ENCODE measurements at places on chromosomes 3 and 15.

- no peak for DNase-seq
These were observed 77.4 kb upstream of the IQSEC1 start for GRCh38 chr3:13150624-13151023.

DNA sequence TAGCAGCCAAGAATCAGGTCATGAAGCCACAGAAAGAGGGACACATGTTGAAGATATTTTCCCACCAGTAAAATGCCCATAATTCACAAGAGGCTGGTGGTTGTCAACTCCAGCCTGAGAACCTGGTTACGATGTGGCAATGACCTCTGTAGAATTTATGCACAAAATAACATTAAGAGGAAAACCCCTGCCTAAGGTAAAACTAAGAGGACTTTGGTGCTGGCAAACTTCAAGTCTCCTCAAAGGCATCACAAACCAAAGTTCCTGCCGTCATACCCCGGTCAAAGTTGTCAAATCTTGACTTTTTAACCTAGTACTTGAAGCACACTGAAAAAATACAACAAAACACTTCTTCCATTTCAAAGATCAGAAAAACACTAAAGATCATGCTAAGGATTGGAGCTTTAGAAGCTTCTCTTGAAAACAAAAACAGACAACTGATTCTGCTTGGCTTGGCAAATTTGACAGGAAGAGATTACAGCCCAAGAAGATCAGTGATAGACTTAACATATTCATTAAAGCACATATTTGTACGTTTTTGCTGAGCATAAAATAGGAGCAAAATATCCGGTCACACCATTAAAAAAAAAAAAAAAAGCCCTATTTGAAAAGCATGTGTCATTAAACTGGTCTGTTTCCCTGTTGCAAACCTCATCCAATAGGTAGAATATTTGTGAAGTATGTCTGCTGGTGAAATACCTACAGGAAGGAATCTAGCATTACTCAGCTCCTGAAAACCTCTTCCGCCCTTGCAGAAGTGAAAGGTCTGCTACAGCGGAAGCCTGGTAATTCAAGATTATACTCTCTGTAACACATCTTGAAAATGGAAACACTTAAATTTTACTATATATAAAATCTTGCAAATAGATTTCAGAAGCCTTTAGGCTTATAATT is 22.8 kb downstream of the EIF4E3 start:
- DNase-seq = no peak

DNA sequence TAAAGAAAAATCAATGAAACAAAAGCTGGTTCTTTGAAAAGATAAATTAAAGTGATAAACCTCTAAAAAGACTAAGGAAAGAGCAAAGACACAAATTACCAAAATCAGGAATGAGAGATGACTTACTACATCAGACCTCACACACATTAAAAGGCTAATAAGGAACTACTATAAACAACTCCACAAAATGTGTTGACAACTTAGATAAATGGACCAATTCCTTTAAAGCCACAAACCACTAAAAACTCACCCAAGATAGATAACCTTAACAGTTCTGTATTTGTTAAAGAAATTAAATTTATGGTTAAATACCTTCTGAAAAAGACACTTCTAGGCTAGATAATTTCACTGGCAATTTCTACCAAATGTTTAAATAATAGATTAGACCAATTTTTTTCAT is 170.4 kb downstream of the SMAD6 start:
- DNase-seq = no peak

DNA sequence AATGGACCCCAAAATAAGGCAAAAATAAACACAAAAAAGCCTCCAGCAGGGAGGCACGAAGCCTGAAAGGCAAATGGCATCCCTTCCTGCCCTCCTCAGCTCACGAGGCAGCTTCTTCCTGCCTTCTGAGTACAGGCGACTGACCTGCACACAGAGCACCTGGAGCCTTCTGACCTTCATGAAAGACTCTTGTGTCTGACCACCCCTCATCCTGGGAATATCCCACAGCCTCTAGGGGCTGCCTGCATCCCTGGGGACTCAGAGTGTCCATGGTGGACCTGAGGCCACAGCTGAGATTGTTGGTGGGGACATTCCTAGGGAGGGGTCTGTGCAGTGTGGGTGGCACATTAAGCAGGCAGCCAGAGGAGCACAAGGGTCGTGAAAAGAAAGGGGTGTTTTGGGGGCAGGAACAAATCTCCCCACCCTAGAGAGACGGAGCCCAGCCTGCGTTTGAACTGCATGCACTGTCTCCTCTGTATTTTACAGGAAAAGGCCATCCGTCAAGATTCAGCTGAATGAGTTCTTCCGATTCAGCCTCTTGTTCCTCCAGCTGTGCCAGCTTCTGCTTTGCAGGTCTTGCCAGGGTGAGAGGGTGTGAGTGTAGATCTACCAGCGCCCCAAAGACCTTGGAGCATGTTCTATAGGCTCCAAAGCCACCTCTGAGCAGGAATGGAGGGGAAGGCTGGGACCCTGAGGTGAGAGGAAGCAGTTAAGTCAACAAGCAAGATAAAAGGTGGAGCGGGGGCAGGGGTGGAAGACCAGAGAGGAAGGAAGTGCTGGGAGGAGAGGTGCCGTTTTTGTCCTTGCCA is 80.4 kb upstream of the MEF2A start:
- DNase-seq = no peak

DNA sequence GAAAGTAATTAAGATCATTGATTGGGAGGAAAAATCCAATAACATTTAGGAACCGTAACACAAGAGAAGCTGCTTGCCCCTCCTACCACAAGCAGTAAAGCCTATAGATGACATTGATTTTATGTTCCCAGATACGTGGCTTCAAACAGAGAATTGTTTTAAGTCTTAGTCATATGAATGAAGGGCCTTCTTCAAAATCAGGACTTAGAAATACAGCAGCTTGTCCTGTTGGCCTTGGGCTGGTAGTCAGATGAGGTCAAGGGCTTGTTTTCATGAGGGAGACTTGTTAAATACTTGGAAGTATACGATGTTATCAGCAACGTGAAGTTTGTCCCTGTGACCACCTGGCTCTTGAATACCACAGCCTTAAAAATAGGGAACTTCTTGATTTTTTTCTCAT is 114.4 kb downstream of the VGLL4 start:
- DNase-seq = no peak

GRCh38 chr3:55483196-55484095 is 3.7 kb downstream of the WNT5A start:
- no peak for DNase-seq

DNA sequence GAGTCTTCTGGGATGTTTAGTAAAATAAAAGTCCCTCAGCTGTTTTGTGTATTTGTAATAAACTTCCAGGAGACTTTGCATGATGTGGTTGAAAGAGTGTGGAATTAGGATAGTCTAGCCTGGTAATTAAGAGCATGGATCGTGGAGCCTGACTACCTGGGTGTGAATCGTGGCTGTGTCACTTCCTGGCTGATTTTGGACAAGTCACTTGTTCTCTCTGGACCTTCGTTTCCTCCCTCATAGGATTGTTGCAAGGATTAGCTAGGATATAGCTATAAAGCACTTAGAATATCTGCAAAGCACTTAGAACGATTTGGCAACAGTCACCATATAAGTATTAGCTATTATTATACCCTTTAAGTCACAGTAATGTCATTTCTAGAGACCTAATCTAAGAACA is 40.2 kb downstream of the SLMAP start:
- no peak for DNase-seq

DNA sequence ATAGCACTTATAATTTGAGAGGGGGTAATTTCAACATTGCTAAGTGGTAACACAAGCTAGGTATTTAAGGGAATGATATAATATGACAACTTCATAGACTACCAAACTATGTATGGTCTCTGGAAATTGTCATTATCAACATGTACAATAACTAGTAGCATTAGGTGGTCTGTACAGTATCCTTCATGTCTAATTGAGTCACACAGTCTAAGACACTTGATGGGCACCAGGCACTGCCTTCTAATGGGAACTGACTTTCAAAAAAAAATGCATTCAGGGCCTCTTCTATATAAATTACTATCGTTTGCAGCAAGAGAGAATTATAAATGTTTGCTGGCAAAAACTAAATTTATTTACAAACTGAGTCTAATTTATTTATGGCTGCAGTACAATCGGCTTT is 271.8 kb downstream of the MECOM start:
- no peak for DNase-seq

DNA sequence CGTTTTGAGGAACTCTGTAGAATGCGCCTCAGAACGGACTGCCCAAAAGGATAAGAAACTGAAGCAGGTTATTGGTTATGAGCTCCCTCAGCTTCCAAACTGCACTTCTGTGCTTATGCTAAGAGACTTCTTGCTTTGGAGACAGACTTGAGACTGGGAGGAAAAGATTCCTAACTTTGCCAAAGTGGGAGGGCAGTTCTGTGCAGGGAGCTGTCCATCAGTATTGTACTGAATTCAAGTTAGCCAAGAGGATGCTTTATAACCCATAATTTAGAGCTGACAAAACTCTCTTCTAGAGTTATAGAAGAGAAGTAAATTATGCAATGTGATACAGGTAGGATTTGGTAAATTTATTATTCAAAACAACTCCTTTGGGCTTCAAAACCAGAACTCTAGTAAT is 519.8 kb upstream of the GBE1 start:
- DNase-seq = no peak

DNA sequence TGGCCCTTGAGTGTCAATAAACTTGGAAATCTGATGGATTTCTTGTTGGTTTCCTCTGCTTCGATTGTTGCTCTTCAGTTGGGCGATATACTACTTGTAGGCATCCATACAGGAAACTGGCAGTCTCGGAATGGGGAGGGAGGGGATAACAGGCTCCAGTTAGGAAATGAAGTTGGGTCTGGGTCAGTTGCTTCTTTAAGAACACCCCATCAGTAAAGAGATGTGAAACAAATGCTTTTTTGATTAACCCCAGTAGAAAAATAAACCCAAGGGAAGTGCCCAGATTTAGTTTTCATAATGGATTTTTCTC is 681 bp downstream of the CHMP2B start:
- DNase-seq = no peak

Measured in NCI-H2081 (cell line).